Stomach (tissue), 19 donors: ENCODE measurements at places on chromosomes 7 and 10. TPM values are rescaled to one million over a fixed set of nuclear protein-coding genes. Genes with fewer than 3 reads are reported as not detected.

DNA sequence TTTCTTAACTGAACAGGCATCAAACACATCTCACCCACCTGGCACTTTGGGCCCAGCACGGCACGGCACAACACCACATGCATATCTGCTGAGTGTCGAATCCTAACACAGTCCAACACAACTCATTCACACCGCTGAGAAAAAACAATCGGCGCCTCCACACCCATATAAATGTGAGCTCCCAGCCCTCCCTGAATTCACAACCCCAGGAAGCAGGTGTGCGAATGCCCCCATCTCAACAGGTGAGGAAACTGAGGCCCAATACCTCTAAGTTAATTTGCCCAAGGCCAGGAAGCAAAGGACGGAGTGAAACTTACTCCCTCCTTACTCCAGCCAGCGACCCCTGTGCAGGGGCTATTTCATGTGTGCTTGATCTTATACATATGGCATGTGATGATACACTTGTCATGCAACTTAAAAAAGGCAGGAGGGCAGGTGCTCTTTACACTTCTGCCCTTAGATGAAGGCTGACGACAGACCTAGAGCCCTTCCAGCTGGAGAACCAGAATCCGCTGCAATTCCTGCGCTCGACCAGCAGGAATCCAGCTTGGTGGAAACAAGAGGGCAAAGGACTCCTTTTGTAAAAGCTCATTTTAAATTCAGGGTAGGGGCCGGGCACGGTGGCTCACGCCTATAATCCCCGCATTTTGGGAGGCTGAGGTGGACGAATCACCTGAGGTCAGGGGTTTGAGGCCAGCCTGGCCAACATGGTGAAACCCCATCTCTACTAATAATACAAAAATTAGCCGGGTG is 116.0 kb downstream of the LARP4B start:
- H3K36me3 ChIP-seq = peaks cover 100% of the 10 kb centered on the region
- H3K27ac ChIP-seq = no peak overlapping the region
- peaks cover 6% of the 10 kb centered on the region for H3K4me1 ChIP-seq
- DNase-seq = no peak

The ALOX5 gene
- polyA plus RNA-seq = 7.4 TPM

- H3K4me1 ChIP-seq = peaks cover 6% of the 10 kb centered on the region
- DNase-seq = no peak
- no peaks in the 10 kb centered on the region for H3K36me3 ChIP-seq
- H3K27me3 ChIP-seq = no peaks in the 10 kb centered on the region
- H3K27ac ChIP-seq = peak overlapping the region; percentile 57
Observed at GRCh38 chr7:134875867-134876266, 96.4 kb downstream of the CALD1 start.

- no peak for DNase-seq
- peak overlapping the region; percentile 84 for H3K27ac ChIP-seq
- peaks cover 54% of the 10 kb centered on the region for H3K27me3 ChIP-seq
- no peaks in the 10 kb centered on the region for H3K36me3 ChIP-seq
- peak overlapping the region; percentile 72 for H3K4me3 ChIP-seq
- H3K4me1 ChIP-seq = peaks cover 29% of the 10 kb centered on the region
Observed at GRCh38 chr10:3066317-3067117, 831 bp upstream of the PFKP start.

DNA sequence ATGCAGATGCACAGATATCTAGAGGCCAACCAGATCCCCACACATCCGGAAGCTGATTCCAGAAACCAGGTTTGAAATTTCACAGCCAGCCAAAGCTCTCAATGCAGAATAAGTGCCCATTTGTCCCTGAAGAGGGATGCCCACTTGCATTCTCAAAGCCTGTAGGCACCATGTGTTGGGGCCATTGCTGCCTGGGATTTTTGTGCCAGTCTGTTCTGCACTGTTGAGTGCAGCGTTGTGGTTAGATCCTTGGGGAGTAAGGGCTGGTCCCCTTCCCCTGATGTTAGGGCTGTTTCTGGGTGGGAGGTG is 62.4 kb downstream of the EEPD1 start:
- no peaks in the 10 kb centered on the region for H3K36me3 ChIP-seq
- peak overlapping the region; percentile 1 for H3K27ac ChIP-seq
- H3K4me1 ChIP-seq = peaks cover 10% of the 10 kb centered on the region
- no peak overlapping the region for H3K4me3 ChIP-seq
- DNase-seq = no peak

DNA sequence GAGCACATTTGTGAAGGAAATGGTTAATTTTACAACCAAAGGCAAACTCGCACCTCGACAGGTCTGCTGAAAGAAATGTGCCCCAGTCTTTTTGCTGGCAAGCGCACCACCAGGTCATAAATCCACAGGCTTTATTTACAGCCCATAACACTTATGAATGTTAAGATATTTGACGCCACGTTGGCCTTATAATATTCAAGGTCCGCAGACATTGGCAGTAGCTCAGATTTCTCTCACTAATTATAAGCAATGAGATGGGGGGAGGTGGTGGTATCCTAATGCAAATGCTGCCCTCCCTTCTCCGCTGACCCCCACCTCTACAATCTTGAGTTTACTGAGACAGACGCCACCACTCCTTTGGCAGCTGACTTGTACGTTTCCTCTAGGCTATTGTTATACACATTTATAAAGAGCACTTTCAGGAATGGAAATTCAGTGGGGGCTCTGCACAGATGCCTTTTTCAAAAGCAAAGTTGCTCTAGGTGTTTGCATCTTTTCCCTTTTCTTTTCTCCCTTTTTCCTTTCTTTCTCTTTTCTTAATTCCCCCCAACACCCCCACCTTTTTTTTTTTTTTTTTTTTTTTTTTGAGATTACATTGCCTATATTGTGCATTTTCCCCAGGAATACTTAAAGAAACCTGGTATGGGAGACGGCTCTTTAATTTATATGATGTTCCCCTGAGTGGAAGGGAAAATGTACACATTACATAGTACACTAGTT is 6.7 kb downstream of the TCF7L2 start:
- peak overlapping the region; percentile 25 for H3K27ac ChIP-seq
- H3K36me3 ChIP-seq = no peaks in the 10 kb centered on the region
- H3K4me3 ChIP-seq = no peak overlapping the region
- H3K4me1 ChIP-seq = peaks cover 77% of the 10 kb centered on the region

The HMX2 gene
- polyA plus RNA-seq = not detected

DNA sequence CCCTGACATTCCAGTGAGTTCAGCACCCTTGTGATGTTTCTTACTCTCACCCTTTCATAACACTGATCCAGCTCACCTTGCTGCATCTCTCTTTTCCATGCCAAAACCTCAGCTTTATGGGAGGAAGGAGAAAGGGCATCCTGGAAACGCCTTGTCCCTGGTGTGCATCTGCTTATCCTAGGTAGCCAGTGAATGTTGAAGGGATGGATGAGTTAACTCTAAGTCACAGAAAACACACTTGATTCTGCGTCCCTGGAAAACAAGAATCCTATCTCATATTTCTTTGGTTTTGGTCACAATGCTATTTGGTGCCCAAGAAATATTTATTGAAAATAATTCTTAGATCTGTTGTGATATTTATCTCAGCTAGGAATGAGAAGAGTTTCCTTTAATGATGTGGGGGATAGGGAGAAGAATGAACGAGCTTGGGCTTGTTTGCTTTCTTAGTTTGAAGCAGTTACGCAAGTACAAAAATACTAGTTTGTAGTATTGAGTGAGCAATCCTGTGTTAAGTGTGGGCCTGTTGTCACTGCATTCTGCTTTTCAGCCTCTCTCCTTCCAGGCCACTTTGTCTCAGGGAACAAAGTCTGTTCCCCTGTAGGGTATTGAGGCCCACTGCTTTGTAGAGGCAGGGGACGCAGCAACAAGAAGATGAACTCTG is 126.5 kb downstream of the ARID5B start:
- no peak overlapping the region for H3K27ac ChIP-seq
- H3K4me1 ChIP-seq = no peaks in the 10 kb centered on the region
- H3K36me3 ChIP-seq = no peaks in the 10 kb centered on the region
- H3K4me3 ChIP-seq = no peak overlapping the region

DNA sequence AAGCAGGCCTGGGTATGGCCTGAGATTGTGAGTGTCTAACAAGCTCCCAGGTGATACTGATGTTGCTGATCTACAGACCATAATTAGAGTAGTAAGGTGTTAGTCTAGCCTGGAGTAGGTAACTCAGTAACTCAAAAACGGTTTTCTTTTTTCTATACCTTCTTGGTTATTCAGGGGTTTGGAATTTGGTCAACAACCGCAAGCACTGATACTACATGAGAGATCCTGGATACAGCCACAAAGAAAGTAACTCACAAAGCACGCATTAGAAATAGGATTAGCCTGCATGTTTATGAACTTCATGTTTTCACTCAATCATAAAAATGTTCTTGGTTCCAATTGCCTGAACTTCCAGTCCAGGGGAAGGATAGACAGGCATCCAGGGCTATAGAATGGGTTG is 803.5 kb downstream of the MAGI2 start:
- H3K27ac ChIP-seq = no peak overlapping the region
- no peak for DNase-seq
- no peaks in the 10 kb centered on the region for H3K36me3 ChIP-seq

The FRAT1 gene
- polyA plus RNA-seq = 3.7 TPM

The SCIN gene
- polyA plus RNA-seq = 49.2 TPM

The UROS gene
- polyA plus RNA-seq = 60.9 TPM

The POMZP3 gene
- polyA plus RNA-seq = 5.0 TPM

DNA sequence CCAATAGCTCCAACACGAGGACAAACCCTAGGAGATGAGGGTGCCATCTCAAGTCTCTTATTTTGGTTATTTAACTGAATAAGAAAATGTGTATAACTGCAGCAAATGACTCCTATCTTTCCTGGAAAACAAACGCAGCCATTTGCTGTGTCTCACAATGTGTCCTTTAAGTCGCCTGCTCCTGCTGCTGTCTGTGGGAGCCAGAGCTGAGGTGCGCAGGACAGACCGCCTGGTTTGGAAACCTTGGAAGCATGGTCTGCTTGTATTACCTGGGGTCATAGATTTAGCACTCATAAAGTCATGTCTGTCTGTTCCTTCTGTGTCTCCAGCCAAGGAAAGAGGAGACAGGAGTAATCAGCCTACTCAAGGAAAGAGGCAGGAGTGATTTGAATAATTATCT is 760.2 kb downstream of the GRID1 start:
- no peaks in the 10 kb centered on the region for H3K36me3 ChIP-seq
- no peak overlapping the region for H3K27ac ChIP-seq
- no peak for DNase-seq
- no peaks in the 10 kb centered on the region for H3K27me3 ChIP-seq
- H3K4me1 ChIP-seq = no peaks in the 10 kb centered on the region

- H3K4me3 ChIP-seq = no peak overlapping the region
- no peaks in the 10 kb centered on the region for H3K27me3 ChIP-seq
- no peak for DNase-seq
Observed at GRCh38 chr7:123773481-123773880, 24.7 kb upstream of the WASL start.

DNA sequence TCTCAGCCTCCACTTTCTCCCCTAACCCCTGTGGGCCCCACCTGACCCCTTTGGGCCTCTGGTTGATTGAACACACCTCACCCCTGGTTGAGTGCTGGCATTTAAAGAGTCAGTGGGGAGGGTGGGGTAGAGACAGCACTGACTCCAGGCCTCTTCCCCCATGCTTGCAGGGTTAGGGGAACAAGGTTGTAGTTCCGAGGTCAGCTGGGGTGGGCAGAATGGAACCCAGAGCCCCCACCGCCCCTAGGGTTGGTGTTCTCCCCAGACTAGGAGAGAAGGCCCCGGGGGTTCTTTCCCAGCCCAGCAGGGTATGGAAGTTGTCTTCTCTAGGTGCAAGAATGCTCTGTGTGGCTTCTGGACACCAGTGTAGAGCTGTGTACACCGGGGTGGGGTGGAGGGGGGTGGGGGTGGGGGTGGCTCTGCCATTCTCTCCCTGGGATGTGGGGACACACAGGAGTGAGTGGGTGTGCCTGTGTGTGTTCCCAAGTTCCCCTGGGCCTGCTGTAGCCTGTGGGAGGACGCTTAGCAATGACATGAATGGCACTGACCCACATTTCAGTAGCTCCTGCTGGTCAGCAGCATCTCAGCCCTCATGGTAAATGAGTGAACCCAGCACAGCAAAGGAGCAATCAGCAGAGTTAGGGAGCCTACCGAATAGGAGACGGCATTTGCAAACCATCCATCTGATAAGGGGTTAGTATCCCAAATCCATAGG is 33.6 kb downstream of the PRF1 start:
- no peak overlapping the region for H3K27ac ChIP-seq
- no peak overlapping the region for H3K4me3 ChIP-seq
- peaks cover 3% of the 10 kb centered on the region for H3K4me1 ChIP-seq
- DNase-seq = no peak

GRCh38 chr10:13329565-13329964 is 18.5 kb downstream of the SEPHS1 start:
- H3K4me1 ChIP-seq = no peaks in the 10 kb centered on the region
- no peak overlapping the region for H3K27ac ChIP-seq
- no peak for DNase-seq
- H3K4me3 ChIP-seq = no peak overlapping the region
- peaks cover 98% of the 10 kb centered on the region for H3K36me3 ChIP-seq
- H3K27me3 ChIP-seq = no peaks in the 10 kb centered on the region

The CLRN3 gene
- not detected for polyA plus RNA-seq

GRCh38 chr7:98286093-98286539 is 4.6 kb downstream of the BRI3 start:
- H3K4me1 ChIP-seq = peaks cover 88% of the 10 kb centered on the region
- DNase-seq = no peak
- H3K27me3 ChIP-seq = no peaks in the 10 kb centered on the region
- no peaks in the 10 kb centered on the region for H3K36me3 ChIP-seq
- H3K27ac ChIP-seq = peak overlapping the region; percentile 98

- no peaks in the 10 kb centered on the region for H3K27me3 ChIP-seq
- H3K27ac ChIP-seq = no peak overlapping the region
- H3K4me1 ChIP-seq = peaks cover 17% of the 10 kb centered on the region
- H3K4me3 ChIP-seq = no peak overlapping the region
- no peaks in the 10 kb centered on the region for H3K36me3 ChIP-seq
Observed at GRCh38 chr7:2474224-2474623, 2.0 kb downstream of the GRIFIN start.

The MEOX2 gene
- polyA plus RNA-seq = 0.85 TPM

GRCh38 chr7:21125297-21125696 is 302.6 kb upstream of the SP4 start:
- H3K27ac ChIP-seq = no peak overlapping the region
- no peaks in the 10 kb centered on the region for H3K27me3 ChIP-seq
- no peaks in the 10 kb centered on the region for H3K36me3 ChIP-seq
- H3K4me3 ChIP-seq = no peak overlapping the region

The IFT22 gene
- 31.2 TPM for polyA plus RNA-seq

GRCh38 chr7:145263886-145264285 is 428.0 kb upstream of the TPK1 start:
- H3K4me1 ChIP-seq = no peaks in the 10 kb centered on the region
- DNase-seq = no peak
- no peaks in the 10 kb centered on the region for H3K27me3 ChIP-seq
- H3K36me3 ChIP-seq = no peaks in the 10 kb centered on the region

DNA sequence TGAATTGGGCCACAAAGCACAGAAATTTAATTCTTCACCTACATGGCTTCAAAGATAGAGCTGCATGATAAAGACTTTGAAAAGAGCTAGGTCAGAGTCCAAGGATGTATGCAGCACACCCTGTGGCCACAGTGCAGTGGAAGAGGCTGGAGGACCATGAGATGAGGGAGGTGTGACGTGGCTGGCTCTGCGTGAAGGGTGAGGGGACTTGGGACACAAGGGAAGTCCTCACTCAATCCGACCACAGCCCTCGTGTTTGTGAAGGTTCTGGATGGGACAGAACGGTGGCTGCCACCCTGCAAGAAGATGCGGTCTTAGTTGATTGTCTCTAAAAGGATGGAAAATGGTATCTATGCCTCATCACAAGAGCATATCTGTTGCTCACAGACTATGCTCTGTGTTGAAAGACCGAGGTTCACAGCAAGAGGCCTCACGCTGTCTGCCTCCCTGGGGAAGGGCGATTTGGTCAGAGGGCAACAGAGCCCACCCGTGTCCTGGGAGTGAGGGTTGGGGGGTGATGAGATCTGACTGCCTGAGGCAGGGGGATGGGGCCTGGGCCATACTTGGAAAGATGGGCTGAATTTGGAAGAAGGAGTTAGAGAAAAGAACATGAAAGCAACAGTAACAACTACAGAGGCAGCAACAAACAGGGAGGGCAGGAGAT is 174.4 kb upstream of the SHH start:
- no peak overlapping the region for H3K4me3 ChIP-seq
- no peaks in the 10 kb centered on the region for H3K4me1 ChIP-seq
- no peak for DNase-seq
- no peak overlapping the region for H3K27ac ChIP-seq
